ENCODE measurements at places on chromosomes 1 and 21.
A peak's percentile ranks its signal among the peaks of the same experiment; 100 is the strongest.

- no peak for DNase-seq
Observed at GRCh38 chr1:71986160-71986559, 296.2 kb downstream of the NEGR1 start.

- DNase-seq: peak; percentile 70
Observed at GRCh38 chr21:42107881-42108553, 36.9 kb downstream of the UMODL1 start.

DNA sequence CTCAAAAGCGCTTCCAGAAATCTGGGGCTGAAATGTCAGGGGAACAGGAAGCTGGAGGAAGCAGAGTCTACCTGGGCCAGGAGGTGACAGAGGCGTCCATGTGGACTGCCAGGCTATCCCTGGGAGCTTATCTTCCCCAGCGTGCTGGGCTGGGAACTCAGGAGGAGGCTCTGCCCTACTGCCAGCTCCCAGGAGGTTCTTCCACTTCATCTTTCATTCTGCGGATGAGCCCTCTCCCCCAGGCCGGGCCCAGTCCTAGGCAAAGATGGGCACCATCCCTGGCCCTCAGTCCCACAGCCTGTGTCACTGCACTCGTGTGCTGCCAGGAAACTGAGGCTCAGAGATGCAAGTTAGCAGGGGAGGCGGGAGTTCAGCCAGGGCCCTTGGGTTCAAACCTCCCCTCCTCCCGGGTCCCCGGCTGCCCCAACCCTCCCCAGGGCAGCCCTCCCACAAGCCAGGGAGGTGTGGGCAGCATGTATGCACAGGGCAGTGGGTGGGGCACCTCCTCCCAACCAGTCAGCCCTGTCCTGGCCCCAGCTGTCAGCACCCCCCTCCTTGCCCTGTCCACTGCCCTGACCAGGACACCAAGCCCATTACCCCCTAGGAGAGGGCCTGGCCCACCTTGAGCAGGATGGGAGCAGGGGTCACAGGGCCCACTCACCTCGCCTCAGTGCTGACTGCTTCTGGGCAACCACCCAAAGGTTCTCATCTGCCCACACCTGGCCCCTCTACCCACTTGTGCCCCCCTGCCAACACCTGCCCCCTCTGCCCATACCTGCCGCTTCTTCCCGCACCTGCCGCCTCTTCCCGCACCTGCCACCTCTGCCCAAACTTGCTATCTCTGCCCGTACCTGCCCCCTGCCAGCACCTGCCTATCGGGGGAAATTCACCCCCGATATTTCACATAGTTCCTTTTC, 226.0 kb downstream of the NPHP4 start:
- no peak for DNase-seq

DNA sequence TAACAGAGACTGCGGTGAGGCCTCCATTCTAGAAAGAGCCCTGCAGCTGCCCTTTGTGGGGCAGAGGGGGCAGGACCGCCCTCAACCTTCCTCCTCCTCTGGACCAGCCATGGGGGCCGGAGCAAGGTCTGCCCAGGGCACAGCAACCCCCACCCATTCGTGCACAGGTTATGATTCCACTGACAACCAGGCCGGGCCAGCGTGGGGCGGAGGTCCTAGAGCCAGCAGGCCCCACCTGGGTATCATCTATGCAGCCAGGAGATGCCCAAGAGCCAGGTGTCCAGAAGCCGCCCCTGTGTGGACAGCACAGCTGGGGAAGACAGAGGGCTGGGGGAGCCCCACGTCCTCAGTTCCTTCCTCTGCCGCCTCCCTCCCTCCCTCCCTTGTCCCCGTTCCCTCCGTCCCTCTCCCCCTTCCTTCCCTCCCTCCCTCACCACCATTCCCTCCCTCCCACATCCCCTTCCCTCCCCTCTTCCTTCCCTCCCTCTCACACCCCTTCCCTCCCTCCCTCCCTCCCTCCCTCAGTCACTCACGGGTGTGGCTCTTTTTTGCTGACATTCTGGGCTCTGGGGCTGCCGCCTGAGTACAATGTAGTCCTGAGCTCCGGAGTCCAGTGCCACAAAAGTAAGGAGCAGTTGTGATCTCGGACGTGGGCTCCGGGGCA, 12.3 kb downstream of the RNF223 start:
- DNase-seq: no peak

- DNase-seq: no peak
Observed at GRCh38 chr1:204045430-204045829, 27.5 kb upstream of the SOX13 start.

DNA sequence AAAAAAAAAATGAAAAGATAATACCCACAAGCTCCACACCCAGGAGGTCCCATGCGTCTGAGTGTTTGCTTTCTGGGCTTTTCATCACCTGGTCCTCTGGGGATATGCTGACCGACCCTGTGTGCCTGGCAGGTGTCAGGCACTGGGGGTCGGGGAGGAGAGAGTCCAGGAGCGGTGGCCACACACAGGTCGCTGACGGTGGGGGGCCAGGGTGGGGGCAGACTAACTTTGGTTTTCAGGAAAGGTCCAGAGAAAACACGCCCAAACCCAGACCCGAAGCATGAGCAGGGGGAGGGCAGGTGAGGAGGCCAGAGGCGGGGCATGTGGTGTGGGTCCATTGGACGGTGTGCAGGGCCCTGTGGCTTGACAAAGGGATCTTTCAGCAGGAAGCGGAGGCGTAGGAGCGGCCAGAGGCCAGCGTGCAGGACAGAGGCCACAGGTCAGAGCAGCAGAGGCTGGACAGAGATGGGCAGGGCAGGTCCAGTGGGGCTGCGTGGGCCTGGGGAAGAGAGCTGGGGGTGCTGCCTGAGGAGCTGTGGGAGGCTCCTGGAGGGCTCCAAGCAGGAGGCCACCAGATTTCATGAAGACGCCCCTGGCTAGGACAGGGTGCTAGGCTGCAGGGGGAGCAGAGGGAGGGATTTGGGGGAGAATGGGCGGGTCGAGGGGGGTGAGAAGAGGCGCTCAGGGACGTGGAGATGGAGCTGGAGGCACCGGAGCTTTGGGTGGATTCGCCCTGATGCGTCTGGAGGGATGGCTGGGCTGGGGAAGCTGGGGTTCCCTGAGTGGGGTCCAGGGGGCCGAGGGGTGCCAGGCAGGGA, 15.8 kb downstream of the RNF223 start:
- DNase-seq: no peak

- no peak for DNase-seq
Observed at GRCh38 chr1:42952303-42953001, 6.2 kb downstream of the SLC2A1 start.

- no peak for DNase-seq
Observed at GRCh38 chr1:67135354-67135753, 584 bp upstream of the C1orf141 start.

DNA sequence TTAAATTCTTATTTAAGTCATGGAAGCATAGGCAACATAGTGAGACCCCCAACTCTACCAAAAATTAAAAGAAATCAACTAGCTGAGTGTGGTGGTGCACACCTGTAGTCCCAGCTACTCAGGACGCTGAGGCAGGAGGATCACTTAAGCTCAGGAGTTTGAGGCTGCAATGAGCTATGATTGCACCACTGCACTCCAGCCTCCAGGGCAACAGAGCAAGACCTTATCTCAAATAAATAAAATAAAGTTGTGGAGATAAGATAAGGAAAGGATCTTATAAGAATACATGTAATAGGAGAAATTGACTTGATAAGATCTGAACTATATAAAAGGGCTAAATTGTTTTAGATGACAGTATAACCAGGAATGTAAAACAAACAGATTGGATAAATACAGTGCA, 2.3 kb upstream of the BATF3 start:
- no peak for DNase-seq

GRCh38 chr1:64471218-64472039, 1.5 kb downstream of the CACHD1 start:
- no peak for DNase-seq

- DNase-seq: no peak
Observed at GRCh38 chr1:24846671-24847070, 83.4 kb downstream of the RUNX3 start.

DNA sequence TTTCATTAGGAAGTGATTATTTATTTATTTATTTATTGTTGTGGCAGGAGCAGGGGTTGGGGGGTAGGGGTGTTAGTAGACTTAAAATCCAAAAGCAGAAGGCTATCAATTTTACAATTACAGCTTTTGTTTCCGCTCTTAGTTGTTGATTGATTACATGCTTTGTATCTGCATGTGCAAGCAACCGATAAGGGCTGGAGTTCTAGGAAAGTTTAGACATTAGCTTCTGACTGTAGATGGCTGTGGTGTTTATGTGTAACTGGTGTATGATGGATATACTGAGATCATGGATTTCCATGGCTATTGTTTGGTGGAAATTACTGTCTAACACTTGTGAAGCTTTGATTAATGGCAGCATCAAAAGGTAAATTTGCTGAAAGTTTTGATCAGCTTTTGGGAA, 2.8 kb downstream of the ST6GALNAC5 start:
- no peak for DNase-seq

GRCh38 chr21:17371450-17371849, 141.4 kb upstream of the CXADR start:
- no peak for DNase-seq

GRCh38 chr1:116704278-116704677, 36.7 kb upstream of the IGSF3 start:
- DNase-seq: no peak

DNA sequence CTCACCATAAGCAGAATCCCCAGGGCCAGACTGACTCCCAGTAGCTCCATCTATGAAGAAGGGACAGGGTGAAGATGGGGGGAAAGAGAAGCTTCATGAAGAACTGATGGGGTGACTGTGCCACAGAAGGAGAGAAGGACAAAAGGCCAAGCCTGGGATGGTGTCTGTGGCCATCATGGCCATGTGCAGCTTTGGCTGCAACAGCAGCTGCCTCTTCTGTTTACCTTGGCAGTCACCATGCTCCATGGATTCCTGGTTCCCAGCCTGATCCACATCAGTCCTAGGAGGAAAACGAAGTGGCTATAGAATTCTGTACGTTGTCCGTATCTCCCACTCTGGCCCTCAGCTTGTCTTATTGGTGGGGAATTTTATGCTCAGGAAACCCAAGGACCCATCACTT, 12.0 kb downstream of the SEMA6C start:
- DNase-seq: no peak

DNA sequence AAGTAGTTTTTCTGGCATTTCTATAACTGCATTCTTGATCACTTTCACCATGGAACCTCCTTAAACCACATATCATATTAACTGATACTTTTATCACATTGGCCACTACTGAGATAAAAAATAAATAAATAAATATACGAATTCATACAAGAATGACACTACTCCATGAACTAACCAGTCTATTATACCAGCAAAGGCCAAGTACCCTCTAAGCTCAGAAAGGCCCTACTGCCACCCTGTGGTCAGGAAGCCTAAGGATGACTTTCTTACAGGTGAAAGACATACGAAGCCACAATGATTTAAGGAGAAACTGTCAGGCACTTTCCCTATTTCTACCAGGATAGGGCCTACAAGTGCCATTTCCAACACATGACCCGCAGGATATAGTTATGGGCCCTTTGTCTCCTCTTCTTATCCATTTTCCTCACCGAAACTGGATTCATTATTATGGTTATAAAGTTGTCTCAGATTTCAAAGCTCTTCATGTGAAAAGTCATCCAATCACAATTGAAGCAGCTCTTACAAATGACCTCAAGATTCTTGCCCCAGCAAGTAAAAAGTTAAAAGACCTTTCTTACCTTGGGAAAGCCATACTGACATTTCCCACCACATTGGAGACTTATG, 23.9 kb downstream of the DNAJC8 start:
- peak; percentile 44 for DNase-seq

GRCh38 chr1:187067160-187067559, 238.4 kb downstream of the PLA2G4A start:
- no peak for DNase-seq

DNA sequence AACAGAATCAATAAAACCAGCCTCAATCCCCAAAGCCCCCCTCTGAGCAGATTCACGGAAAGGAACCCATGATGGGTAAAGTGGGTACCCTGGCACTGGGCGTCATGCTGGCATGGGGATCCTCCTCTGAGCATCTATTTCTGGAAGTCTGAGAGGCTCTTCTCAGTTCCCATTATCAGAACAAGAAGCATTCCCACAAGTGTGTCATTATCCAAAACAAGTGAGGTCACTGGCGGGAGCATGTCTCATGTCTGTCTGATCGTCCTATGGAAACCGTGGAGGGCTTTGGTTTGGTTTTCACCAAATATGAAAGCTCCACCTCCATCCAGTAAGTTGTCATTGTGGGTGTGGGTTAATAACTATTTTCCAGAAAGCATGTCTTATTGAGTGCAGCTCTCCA, 70.7 kb downstream of the PGM1 start:
- DNase-seq: no peak

- no peak for DNase-seq
Observed at GRCh38 chr21:46128106-46128932, 27.1 kb downstream of the FTCD start.

DNA sequence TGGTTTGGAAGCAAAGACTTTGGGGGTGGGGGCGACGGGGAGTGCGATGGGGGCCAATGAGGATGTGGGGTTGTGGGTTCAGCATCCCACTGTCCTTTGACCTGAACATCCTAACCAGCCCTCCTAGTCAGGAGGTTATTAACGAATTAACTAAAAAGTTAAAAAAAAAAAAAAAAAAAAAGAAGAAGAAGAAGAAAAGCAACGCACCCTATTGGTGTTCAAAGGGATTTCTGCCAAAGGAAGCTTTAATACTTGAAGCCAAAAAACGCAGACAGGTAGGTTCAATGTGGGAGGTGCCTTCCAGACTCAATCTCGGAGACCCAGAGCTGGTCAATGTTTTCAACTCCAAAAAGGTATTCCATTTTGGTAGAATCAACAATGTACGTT, 2.2 kb downstream of the CLIC6 start:
- no peak for DNase-seq

GRCh38 chr1:101284021-101284420, 47.2 kb downstream of the S1PR1 start:
- peak; percentile 30 for DNase-seq

DNA sequence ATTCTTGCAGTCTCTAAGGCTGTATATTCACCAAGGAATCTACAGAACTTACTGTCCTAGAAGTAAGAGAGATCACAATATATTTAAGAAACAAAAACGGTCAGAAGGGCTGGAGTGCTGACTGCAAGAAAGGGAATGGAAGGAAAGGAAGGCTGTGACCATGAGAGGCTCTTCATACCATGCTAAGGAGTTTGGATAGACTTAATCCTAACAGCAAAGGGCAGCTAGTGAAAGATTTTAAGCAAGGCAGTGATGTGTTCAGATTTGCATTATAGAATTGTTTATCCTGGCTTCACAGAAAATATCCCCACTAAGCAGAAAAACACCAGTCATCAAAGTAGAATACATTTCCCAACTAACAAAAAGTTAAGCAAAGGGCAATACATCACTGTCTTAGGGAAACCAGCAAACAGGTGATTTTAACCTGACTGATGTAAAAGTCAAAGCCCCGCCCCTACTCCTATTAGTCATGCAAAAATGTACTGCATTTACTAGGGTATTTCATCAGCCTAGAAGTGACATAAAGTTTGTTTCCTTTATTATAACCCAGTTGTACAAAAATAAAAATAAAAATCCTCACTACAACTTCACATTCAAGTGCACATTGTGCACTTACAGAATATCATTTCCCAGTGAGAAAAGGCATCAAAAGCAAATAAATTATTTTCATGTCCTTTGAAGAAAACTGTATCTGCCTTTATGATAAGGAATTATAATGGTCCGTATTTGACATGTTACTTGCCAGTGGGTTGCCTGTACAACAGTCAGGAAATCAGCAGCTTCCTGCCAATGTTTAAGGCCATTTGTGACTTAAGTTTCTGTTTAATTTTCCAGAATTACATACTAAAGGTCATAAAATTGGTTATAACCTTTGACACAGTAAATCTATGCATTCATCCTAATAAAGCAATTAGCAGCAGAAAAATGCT, 17.2 kb downstream of the JAK1 start:
- no peak for DNase-seq
